NCI-H187 (cell line): ENCODE measurements at places on chromosomes 13 and 19.

GRCh38 chr19:40413291-40413845 lies at the start of gene PRX:
Gene PRX (minus strand): TSS chr19:40413378. CDS start chr19:40407932, 5,446 bp downstream.
- DNase-seq: no peak

GRCh38 chr19:7520131-7521051 lies 2.0 kb upstream of the MCOLN1 start:
- no peak for DNase-seq

- DNase-seq: no peak
These were observed 13.6 kb downstream of the HAUS8 start for GRCh38 chr19:17061691-17062090.

- DNase-seq: no peak
These were observed 8.1 kb downstream of the STK11 start for GRCh38 chr19:1213391-1214286.

GRCh38 chr13:47904891-47905290 lies 96.2 kb downstream of the SUCLA2 start:
- no peak for DNase-seq
